ENCODE measurements at places on chromosomes 13 and 19.

GRCh38 chr13:20006206-20006605 is 47.7 kb downstream of the ZMYM2 start:
- DNase-seq = no peak

GRCh38 chr19:6204212-6204611 is 68.7 kb downstream of the ACSBG2 start:
- no peak for DNase-seq

DNA sequence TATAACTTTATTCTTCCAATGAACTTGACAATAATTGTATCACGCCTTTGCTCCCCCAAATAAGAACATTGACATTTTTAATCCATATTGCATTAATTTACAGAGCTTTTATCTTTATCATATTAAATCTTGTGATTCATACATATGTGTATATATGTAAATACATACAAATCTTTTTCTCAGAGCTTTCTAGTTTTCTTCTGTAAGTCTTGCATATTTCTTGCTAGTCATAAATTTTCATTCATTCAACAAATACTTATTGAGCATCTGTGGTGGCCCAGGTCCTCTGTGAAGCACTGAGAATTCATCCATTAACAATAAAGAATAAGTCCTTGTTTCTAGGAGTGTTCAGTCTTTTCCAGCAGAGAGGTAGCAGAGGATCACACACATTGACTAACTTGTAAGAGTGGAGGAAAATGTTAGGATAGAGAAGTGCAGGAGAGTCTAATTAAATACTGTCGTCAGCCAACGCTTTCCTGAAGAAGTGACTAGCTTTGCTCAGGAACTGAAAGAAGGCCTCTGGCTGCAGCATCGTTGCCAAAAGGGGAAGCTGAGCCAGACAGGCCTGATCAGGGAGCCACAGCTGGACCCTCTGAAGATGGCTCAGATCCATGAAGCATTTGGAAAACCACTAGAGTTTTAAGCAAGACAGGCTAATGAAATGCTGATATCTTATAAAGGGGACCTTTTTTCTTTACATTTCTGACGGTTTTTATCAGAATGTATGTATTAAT is 38.6 kb upstream of the LAMP1 start:
- DNase-seq = no peak

- no peak for DNase-seq
Measured at GRCh38 chr13:51151463-51151862, 40.4 kb upstream of the C13orf42 start.

- DNase-seq = peak; percentile 97
Measured at GRCh38 chr19:18204394-18205199, 755 bp upstream of the RAB3A start.

DNA sequence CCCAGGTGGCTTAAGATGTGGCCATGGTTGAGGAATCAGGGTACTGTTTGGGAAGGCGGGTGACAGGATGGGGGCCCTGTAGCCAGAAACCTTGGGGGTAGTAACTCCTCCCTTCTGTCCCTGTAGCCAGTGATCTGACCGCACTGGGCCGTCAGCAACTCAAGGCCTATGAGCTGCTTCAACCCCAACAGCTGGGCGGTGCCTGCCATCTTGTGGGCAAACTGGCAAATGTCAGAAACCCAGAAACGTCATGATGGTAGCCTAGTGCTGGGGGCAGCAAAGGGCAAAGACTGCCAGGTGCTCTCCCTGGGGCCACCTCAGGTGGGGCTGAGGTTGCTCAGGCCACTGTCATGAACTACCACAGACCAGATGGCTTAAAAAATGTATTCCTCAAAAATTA is 3.5 kb downstream of the COPE start:
- peak; percentile 69 for DNase-seq

DNA sequence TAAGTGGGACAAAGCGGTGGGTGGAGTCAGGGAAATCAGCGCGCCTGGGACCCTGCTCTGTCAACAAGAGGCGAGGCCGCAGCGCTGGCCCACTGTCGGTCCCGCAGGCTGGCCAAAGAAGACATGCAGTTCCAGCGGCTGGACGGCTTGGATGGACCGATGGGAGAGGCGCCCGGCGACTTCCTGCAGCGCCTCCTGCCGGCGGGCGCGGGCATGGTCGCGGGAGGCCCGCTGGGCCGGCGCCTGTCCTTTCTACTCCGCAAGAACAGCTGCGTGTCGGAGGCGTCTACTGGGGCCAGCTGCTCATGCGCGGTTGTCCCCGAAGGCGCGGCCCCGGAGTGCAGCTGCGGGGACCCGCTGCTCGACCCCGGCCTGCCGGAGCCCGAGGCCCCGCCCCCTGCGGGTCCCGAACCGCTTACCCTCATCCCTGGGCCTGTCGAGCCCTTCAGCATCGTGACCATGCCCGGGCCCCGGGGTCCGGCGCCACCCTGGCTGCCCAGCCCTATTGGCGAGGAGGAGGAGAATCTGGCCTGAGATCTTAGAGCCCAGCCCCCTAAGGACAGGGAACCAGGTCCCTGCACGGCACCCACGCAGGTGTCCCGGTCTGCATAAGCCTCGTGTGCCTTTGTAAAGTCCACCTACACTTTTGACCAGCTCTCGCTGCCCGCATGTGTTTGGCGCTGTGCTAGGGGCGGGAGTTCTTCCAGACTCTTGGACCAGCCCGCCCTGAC is 6.1 kb downstream of the BEST2 start:
- DNase-seq = peak; percentile 95

DNA sequence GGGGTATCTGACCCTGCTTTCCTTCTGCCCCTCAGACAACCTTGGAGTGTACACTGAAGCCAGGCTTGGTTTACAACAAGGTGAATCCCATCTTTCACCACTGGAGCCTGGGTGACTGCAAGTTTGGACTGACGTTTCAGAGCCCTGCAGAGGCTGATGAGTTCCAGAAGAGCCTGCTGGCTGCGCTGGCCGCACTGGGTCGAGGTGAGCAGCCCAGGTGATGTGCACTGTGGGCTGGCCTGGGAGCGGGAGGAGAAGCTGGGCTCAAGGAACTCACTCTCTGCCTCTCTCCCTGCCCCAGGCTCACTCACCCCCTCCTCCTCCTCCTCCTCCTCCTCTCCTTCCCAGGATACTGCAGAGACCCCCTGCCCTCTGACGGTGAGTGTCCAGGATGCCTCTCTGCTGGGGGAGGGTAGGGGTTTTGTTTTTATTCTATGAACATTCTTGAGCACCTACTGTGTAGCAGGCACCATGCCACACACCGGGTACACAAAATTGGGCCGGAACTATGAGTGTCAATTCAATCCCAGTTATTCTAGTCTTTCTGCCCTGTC is 3.5 kb downstream of the SPRED3 start:
- no peak for DNase-seq

- DNase-seq = no peak
Measured at GRCh38 chr13:37365496-37365895, 233.1 kb downstream of the POSTN start.

- peak; percentile 61 for DNase-seq
Measured at GRCh38 chr19:46480415-46480814, 9.1 kb upstream of the PNMA8A start.

Data from NCI-H82 (cell line).